Activated CD8-positive, alpha-beta memory T cell treated with anti-CD3 and anti-CD28 coated beads, Interleukin-2, amount 50 U/mL, for 48 hours (primary cell): ENCODE measurements at places on chromosomes 7 and 10.

- DNase-seq, result no peak
Observed at GRCh38 chr7:134188311-134188710, 61.2 kb downstream of the LRGUK start.

DNA sequence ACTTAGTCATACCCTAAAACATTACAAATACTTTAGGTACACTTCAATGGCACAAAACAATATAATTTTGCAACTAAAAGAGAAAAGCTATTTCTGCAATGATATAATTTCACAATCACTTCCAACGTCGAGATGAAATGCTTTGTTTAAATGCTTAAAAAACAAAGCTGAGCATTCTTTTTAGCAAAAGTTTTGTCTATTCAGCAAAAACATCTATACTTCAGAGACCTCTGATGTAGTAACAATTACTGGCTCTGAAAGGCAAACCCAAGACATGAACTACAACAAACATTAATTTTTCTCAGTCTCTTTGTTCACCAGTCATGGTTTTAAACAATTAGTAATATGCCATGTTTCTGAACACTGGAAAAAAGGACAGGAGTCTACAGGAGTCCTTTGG, 16.4 kb downstream of the OAT start:
- DNase-seq, result no peak

- no peak for DNase-seq
Observed at GRCh38 chr7:155744971-155745683, 67.1 kb downstream of the SHH start.

DNA sequence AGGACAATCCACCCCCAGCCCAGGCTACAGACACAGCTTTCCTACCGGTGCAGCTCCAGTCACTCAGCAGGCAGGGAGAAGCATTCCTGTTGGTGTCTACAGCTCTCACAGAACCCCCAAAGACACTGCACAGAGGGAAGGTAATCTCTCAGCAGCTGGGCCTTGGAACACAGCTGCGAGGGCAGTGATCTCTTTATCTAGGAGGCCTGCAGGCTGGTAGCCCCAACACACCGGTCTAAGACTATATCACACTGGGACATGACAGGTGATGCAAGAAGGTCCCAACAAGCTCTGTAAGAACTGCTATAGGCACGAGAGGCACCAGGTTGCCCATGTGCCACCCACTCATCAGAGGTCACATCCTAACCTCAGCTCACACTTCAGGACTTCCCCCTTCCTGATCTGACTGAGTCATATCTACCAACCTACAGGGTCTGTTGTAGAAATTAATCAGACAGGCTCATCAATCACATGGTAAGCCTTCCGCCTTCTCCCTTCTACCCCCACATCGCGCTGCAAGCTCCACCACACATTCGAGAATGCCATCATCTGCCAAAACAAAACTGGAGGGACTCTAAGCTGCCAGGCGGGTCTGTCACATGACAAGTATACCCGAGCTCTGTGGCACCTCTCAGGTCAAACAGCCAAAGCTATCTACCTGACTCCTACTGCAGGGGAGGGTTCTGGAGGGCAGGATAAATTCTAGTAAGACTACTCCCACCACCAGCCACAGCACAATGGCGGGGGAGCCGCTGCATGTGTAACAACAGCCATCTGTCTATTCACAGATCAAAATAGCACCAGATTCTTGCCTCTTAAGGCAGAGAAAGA, 26.1 kb downstream of the FAM53B start:
- DNase-seq, result peak; percentile 82

GRCh38 chr7:114415064-114415989, 712 bp downstream of the FOXP2 start:
- no peak for DNase-seq

GRCh38 chr10:49144058-49144720, 10.4 kb upstream of the FAM170B start:
- no peak for DNase-seq

- no peak for DNase-seq
Observed at GRCh38 chr7:87322912-87323311, 22.6 kb upstream of the CROT start.

- DNase-seq, result peak; percentile 43
Observed at GRCh38 chr7:149720372-149721083, 52.9 kb downstream of the ZNF467 start.

DNA sequence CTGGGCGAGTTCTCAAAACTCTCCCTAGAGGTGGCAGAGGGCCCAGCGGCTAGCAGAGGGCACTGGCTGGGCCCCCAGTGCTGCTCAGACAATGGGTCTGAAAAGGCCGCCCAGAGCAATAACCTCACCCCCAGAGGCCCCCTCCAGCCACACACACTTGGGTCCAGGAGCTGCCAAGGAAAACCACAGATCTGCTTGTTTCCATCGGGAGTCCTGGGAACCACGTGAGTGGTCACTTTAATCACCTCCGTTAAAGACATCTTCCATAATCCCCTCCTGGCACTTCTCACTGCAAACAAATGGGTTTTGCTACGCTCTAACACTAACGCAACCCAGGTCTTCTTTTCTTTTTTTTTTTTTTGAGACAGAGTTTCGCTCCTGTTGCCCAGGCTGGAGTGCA, 30.0 kb downstream of the NUDT1 start:
- DNase-seq, result no peak

GRCh38 chr7:97770850-97771249, 39.0 kb downstream of the TAC1 start:
- DNase-seq, result no peak

DNA sequence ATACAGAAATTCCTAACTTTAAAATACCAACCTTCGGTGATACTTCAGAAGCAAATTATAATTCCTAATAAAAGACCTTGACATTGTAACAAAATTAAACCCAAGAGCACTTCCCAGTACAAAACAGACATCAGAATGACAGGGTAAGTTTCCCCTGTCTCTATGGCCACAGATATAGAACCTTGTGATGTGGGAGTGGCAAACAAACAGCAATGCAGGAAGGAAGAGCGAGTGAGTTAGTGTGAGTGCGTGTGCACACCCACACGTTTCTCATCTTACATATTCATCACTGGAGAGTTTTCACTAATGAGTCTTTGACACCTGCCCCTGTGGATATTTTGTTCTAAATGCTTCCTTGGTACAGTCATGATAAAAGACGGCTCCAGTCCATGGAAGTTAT, 72.2 kb downstream of the VWC2 start:
- DNase-seq, result no peak

- no peak for DNase-seq
Observed at GRCh38 chr7:101882595-101883564, 65.5 kb downstream of the CUX1 start.

GRCh38 chr10:78541481-78542140, 507.9 kb downstream of the RPS24 start:
- no peak for DNase-seq

DNA sequence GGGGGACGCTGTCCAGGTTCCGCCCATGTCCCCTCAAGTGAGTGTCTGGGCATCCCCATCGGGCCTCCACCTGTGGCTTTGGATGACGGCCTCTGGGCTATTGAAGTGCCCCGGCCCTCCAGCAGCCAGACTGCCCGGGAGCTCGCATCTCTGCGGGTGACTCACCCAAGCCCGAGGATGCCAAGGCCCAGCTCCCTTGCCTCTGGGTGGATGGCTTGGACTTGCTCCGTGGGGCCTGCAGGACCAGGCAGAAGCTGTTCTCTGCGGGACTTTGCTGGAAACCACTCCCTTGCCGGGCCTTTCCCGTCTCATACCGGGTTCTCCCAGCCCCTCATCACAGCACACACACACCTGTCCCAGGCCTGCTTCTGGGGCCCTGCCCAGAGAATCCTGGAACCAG, 22.4 kb downstream of the DPYSL4 start:
- DNase-seq, result no peak

- peak; percentile 73 for DNase-seq
Observed at GRCh38 chr10:86536294-86536861, 14.8 kb upstream of the WAPL start.

DNA sequence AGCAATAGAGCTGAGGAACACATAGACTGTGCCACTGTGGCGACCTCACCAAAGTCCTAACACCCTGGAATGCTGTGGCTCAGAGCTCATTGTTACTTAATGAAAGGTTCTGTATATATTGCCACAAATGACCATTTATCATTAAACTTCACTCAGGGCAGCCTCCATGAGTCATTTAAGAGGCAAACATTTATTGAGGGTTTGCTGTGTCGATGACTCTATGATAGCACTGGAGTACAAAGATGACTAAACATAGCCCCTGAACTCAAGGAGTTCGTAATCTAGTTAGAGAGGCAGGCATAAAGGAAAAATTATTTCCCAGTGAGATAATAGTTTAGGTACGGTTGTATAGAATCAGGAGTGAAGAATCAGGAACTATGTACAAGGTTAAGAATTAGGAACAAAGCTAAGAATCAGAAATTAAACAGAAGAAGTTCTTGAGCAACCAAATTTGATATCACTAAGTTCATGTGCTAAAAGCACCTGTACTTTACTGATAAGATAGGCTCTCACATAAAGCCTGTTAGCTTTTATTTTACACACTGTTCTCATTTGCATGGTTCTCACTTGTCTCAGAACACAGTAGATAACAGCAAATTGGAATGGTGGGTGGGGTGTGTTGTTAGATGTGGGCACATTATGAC, 7.9 kb downstream of the ENTPD7 start:
- DNase-seq, result no peak

DNA sequence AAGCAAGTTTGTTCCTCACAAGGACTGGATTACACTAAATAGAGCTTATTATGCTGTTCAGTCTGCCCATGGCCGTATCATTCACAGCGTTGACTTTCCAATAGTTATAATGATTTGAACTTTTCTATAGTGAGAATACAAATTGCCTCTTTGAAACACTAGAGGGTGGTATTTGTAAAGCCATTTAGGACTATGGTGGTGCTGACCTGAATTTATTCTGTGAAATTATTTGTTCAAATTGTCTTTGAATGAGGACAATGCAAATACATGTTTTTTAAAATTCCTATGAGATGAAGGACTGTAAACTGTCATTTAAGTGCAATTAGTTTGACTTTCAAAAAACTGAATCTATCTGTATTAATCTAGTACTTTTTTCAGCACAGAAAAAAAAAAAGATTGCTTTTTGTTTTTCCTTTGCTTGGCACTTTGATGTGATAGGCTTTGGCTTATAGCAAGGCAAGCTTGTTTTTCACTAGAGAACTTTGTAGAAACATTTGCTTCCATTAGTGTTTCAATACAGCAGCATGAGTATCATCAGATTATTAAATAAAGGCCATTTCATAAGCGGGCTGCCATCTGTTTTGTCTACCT, 122.7 kb upstream of the TMEM229A start:
- DNase-seq, result no peak

GRCh38 chr7:158541346-158542010, 46.1 kb downstream of the PTPRN2 start:
- DNase-seq, result no peak

GRCh38 chr10:130762491-130762890, 549.0 kb downstream of the TCERG1L start:
- no peak for DNase-seq

DNA sequence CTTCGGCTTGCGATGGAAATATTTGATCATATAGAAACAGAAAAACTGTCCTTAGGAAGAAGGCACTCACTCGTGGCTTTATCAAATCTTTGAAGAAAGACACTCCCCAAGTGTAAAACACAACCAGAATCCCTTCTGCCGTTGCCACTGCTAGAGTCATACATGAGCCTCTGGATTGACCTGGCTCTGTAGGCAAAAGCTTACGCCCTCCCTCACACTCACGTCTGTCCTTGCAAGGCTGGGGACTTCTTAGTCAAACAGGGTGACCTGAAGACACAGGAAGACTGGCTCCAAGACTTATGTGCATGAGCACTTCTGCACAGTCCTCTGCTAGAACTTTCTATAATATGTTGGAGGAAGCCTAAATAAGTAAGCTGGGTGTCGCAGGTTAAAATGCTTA, 135.4 kb upstream of the MDFIC start:
- DNase-seq, result no peak

- no peak for DNase-seq
Observed at GRCh38 chr7:26592011-26592410, 272.4 kb downstream of the SKAP2 start.

DNA sequence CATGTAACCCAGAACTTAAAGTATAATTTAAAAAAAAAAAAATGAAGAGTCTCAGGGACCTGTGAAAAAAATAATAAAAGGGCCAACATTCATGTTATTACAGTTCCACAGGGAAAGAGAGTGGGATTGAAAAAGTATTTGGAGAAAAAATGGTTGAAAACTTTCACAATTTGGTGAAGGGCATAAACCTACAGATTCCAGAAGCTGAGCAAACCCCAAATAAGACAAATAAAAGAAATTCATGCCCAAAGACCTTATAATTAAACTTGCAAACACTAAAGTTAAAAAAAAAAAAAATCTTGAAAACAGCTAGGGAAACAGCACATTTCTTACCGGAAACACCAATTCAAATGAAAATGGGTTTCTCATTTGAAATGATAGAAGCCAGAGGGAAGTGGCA, 19.9 kb downstream of the VPS41 start:
- no peak for DNase-seq

GRCh38 chr7:41351091-41351490, 351.8 kb downstream of the INHBA start:
- no peak for DNase-seq

GRCh38 chr7:46160861-46161260, 239.8 kb upstream of the IGFBP3 start:
- no peak for DNase-seq

GRCh38 chr10:131795761-131796160, 105.0 kb upstream of the PPP2R2D start:
- DNase-seq, result no peak

DNA sequence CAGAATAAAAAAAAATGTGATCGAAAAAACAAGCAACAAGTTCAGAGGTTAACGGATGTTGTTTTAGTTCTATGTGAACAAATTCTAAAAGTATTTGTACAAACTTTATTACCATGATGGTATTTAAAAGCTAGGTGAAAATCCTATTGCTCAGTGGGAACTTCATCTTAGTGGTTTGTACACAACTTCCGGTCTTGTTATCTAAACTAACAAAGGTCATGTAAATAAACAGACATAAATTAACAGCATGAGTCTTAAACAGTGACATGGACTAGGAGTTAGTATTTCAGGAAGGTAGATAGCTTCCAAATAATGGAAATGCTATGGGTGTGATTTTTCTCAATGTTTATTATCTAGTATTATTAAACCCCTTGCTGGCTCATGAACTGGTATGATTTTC, 83.8 kb downstream of the SPAG6 start:
- DNase-seq, result no peak

DNA sequence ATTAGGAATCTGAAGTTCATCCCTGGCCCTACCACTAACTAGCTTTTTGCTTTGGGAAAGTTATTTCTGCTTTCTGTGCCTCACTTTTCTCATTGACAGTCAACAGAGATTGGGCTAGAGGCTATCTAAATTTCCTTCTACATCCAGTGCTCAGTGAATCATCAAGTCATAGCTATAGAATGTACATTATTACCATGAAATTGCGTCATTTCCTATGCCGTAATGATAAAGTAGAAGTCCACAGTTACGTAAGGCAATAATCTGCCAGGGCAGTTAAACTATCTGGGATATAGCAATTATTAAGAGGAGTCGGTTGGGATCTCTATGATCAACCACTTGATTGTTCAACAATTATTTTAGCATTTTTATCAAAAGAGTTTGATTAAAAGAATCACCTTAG, 64.4 kb downstream of the ITGB8 start:
- no peak for DNase-seq

GRCh38 chr10:35743851-35744250, 101.8 kb upstream of the FZD8 start:
- no peak for DNase-seq

- DNase-seq, result no peak
Observed at GRCh38 chr7:112550468-112551060, 69.8 kb downstream of the LSMEM1 start.

GRCh38 chr7:721619-722248, 4.8 kb upstream of the DNAAF5 start:
- DNase-seq, result no peak

GRCh38 chr10:15223174-15223573, 54.7 kb upstream of the NMT2 start:
- no peak for DNase-seq
